ENCODE measurements at places on chromosomes 7 and 10.
A peak's percentile ranks its signal among the peaks of the same experiment; 100 is the strongest.

- DNase-seq = no peak
These were observed 14.4 kb downstream of the STK32C start for GRCh38 chr10:132293201-132293812.

GRCh38 chr10:131653140-131653539, 247.7 kb upstream of the PPP2R2D start:
- DNase-seq = no peak

- DNase-seq = no peak
These were observed 28.7 kb downstream of the LSM5 start for GRCh38 chr7:32461484-32461883.

GRCh38 chr10:59617996-59618395, 91.7 kb downstream of the SLC16A9 start:
- no peak for DNase-seq

DNA sequence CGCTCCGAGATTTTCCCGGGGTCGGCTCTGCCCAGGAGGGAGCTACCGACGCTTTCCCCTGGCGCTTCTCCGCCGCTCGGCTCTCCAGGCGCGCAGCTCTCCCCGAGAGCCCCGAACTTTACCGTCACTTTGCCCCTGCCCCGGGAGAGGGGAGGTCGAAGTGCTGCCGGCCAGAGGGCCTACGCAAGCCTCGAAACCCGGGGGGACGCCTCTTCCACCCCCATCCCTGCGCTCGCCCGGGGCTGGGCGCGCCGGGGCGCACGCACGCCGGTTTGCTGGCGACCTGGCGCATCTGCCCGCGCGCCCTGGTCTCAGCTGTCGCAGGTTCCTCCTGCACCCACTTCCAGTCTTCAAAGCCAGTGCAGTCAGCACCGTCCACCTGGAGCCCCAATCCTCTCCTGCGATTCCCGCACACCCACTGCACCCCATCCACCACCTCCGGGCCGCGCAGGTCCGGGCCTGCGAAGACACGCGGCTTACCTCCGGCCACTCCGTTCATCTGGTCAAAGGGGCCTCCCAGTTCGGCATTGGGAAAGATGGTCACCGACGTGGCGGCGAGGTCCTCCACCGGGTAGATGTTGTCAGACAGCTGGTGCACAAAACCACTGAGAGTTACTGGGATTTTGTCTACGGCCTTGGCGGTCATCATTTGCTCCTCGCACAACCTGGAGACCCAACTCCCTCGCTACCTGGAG, 638 bp downstream of the EGR2 start:
- DNase-seq = peak; percentile 3

GRCh38 chr7:129351320-129351719, 82.9 kb upstream of the STRIP2 start:
- DNase-seq = no peak

GRCh38 chr7:12524794-12525386, 45.6 kb upstream of the SCIN start:
- no peak for DNase-seq

GRCh38 chr10:18044976-18045720, 93.4 kb downstream of the SLC39A12 start:
- no peak for DNase-seq

- no peak for DNase-seq
These were observed 129.8 kb downstream of the FRMD4A start for GRCh38 chr10:14200698-14201544.

DNA sequence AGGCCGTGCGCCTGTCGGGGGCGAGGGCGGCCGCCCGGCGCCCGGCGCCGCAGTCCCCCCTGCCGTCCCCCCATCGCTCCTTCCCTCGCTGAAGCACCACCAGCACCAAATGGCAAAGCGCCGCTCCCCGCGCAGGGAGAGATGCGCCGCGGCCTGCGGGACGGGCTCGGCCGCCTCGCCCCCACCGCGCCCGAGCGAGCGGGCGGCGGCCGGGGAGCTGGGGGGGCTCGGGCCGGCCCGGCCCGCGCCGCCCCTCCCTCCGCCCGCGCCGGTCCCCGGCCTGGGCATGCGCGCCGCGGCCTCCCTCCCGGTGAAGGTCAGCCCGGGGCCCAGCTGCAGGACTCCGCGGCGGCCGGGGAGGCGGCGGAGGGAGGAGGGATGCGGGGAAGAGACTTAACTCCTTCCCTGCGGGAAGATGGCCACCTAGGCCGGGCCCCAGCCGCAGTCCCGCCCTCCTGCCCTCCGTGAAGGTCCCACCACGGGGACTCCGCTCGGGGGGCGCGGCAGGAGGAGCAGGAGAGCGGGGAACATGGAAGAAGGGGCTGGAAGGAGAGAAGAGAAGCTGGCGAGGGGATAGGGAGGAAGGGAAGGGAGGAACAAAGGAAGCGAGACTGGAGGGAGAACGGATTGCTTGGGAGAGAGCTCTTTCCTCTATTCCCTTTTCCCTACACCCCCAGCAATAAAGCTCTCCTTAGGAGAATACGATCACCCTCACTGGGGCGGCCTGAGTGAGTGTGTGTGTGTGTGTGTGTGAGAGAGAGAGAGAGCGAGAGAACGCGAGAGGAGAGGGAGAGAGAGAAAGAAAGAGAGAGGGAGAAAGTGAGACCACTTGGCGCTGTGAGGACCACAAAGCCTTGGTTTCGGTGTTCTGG, 3.4 kb upstream of the SMARCD3 start:
- DNase-seq = peak; percentile 36

- DNase-seq = no peak
These were observed 12.3 kb downstream of the KLF14 start for GRCh38 chr7:130721486-130722277.

DNA sequence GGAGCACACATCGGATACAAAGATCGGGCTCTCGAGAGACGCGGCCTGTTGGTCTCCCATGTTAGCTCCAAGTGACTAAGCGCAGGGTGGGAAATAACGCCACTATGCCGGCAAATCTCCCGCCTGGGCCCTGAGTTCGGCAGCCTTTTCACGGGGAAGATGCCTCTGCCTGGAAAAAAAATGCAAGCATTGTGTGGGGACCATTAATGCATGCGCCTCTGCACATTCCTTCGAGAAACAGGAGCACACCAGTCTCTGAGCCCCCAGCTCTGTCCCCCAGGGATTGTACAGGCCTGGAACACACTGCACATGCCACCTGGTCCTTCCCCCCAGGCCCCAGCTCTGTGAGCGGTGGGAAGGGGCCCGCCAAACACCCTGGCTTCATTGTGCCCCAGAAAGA, 44.1 kb downstream of the FBXW4 start:
- DNase-seq = no peak

- no peak for DNase-seq
These were observed 15.6 kb downstream of the ARHGAP22 start for GRCh38 chr10:48589266-48589665.

GRCh38 chr10:121054874-121055273, 203.7 kb downstream of the WDR11 start:
- no peak for DNase-seq

DNA sequence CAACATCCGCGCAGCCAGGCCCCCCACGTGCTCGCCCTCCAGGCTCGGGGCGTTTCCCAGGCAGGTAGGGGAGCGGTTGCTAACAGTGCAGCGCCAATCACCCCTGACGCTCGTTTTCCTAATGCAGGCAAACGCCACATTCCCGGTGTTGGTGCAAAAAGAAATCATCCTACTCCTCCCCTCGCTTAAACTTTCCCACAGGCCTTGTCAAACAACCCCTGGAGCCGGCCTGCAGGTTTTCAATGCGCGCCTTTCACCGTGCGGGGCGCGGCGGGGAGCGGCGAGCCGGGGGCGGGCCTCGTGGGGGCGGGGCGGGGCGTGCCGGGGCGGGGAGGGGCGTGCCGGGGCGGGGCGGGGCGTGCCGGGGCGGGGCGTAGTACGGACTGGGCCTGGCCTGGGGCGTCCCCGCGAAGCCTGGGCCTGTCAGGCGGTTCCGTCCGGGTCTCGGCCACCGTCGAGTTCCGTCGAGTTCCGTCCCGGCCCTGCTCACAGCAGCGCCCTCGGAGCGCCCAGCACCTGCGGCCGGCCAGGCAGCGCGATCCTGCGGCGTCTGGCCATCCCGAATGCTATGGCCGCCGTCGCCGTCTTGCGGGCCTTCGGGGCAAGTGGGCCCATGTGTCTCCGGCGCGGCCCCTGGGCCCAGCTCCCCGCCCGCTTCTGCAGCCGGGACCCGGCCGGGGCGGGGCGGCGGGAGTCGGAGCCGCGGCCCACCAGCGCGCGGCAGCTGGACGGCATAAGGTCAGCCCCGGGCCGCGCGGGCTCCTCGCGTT, at the start of gene ECHDC3:
Gene ECHDC3 (plus strand): TSS at position 374 of the 770 bp plus-strand sequence. CDS start 195 bp downstream, at position 569.
- DNase-seq = peak; percentile 18

- no peak for DNase-seq
These were observed 220.0 kb upstream of the KCND2 start for GRCh38 chr7:120052884-120053382.

- DNase-seq = no peak
These were observed 27.4 kb upstream of the PSAP start for GRCh38 chr10:71878327-71879034.

GRCh38 chr7:90224195-90224594, 12.7 kb downstream of the STEAP2 start:
- no peak for DNase-seq

GRCh38 chr10:126840576-126841135, 64.6 kb upstream of the DOCK1 start:
- DNase-seq = no peak

- peak; percentile 49 for DNase-seq
These were observed 312.0 kb downstream of the RNLS start for GRCh38 chr10:88270871-88271713.

DNA sequence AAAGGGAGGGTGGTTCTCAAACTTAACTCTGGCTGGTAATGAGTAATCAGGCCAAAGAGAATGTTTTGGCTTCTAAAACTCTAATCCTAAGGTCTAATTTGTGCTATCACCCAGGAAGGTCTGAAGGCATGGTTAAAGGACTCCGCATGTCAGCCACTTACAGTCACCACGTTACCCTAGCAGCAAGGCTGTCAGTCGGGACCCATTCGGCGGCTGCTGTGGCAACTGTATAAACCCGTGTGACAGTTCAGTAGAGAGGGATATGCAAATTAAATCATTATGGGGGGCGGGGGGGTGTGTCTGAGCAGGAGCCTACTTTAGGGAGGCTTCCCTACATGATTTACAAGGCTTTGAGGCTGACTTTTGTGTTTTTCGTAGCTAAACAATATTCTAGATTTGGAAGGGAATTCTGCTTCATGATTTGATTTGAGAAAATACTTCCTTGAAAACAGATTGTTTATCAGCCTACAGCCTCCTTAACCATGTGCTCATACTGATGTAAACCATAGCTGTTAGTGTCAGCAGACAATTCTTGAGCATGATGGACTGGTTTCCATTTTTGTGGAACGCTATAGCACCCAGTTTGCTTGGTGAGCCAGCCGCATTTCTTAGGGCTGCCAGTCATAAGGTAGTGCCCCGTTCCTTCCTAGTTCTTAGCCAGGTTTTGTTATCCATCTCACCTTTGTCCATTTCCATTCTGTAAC, 284.4 kb downstream of the USP6NL start:
- no peak for DNase-seq

GRCh38 chr10:60186315-60187071, 203.2 kb downstream of the ANK3 start:
- DNase-seq = no peak

DNA sequence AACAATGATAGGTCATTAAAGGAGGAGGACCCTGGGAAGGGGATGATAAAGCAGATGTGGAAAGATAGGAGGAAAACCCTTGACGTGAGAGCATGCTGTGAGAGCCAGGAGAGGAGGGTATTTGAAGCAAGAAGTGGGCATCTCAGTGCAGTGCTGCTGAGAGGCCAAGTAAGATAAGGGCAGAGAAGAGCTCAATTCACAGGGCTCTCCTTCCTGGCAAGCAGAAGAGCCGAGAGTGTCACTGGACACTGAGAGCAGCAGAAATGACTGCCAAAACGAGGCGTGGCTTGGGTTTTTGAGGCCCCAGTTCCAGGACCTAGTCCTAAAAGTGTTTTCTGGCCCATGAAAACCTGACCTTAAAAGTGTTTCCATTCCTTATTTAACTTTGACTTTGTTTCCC, 213.5 kb downstream of the LHFPL3 start:
- DNase-seq = no peak

GRCh38 chr10:29828440-29828894, 193.7 kb upstream of the SVIL start:
- no peak for DNase-seq

GRCh38 chr7:150367677-150368095, 936 bp upstream of the REPIN1 start:
- no peak for DNase-seq

GRCh38 chr10:48574817-48575380, 30.0 kb downstream of the ARHGAP22 start:
- no peak for DNase-seq

- peak; percentile 36 for DNase-seq
These were observed at the start of gene GPR158 for GRCh38 chr10:25174461-25175230. Gene GPR158 (plus strand): TSS chr10:25175001. CDS start chr10:25175421, 420 bp downstream.

DNA sequence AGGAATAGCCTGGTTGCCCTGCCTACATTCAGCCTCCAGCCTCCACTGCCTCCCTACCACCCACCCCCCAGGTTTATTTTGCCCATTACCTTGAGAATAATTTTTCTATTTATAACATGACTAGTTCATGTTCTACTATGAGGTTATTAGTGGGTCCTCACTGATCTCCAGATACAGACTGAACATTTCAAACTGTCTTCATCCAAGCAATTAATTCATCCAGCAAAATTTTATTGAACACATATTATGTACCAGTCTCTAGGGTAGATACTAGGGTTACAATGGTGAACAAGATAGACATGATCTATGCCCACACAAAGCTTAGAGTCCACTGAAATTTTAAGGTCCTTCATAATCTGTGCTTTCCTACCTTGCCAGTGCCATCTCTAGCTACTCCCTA, 51.6 kb upstream of the FHIP2A start:
- no peak for DNase-seq

DNA sequence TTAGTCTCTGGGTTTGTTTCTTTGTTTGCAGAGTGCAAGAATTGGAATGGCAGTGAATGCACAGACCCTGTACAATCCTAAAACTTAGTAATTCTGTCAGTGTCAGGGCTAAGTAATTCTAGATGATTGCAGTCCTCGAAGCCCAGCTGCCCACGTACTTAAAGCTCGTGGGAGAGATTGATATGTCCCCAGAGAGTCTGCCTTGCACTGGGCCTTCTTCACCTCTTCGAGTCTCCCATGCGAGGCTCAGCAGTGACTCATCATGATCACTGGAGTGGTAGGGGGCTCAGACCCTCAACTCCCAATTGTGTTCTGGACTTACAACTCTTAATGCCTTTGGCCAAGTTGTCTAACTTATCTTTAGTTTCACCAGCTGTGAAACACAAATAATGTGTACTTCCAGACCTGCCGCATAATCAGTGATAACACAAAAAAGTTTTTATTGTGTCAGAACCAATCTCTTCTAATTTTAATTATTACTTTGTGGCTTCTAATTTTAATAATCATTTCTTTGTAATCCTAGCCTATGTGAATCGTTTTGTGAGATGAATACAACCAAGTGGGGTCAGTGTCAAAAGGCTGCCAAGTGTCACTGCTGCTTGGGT, 345.6 kb upstream of the LRGUK start:
- DNase-seq = no peak

GRCh38 chr7:70298780-70299471, 700.7 kb downstream of the AUTS2 start:
- no peak for DNase-seq

Data from CD4-positive, alpha-beta T cell treated with Interleukin-1 beta for 1 hour (primary cell).